ENCODE measurements at places on chromosomes 2 and 18.

GRCh38 chr2:36356298-36356989 lies 866 bp downstream of the CRIM1 start:
- peak; percentile 65 for DNase-seq

- DNase-seq = no peak
Measured at GRCh38 chr18:12362473-12363174, 14.4 kb downstream of the AFG3L2 start.

- no peak for DNase-seq
Measured at GRCh38 chr18:50674307-50674980, 114.6 kb downstream of the MAPK4 start.

DNA sequence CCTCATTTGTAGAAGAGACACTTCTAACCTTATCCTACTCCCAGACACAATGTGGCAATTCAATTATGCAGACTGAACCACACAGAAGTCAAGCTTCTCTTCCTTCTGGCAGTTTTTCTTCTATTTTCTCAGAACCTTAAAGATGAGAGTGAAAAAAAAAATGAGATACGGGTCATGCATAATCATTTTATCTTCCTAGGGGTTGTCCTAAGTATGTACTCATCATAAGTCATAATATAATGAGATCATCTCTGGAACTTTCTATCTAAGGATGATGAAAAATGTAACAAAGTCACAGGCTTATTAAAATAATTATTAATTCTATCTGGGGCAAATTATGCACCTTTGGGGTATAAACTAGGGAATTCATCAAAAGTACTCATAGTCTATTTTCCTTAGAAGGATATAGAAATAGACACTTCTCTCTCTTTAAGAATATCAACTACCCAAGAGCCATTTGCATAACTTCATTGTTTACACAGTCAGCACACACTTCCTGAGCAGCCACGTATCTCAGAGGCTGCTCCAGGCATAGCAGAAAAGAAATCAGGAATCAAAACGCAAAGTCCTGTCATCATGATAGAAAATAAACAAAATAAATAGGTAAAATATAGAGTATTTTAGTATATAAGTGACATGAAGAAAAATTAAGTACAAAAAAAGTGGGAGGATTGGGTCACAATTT lies 345.9 kb upstream of the SPHKAP start:
- no peak for DNase-seq

DNA sequence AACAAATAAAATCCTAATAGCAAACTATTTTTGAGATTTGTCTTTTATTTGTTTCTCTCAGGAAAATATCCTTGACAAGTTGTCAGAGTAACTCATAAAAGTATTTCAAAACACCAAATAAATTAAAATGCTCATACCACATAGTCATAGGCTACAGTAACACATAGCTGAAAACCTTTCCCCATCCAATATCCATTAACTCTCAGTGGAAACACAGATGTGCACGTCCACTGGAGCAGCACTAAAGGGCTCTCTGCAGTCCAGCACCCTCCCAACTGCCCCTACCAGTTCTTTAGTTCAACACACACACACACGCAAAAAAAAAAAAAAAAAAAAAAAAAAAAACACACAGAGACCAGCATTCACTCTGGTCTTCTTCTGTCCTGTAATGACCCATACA lies 879 bp upstream of the XDH start:
- no peak for DNase-seq

GRCh38 chr2:20737505-20737904 lies 70.6 kb downstream of the GDF7 start:
- DNase-seq = no peak

DNA sequence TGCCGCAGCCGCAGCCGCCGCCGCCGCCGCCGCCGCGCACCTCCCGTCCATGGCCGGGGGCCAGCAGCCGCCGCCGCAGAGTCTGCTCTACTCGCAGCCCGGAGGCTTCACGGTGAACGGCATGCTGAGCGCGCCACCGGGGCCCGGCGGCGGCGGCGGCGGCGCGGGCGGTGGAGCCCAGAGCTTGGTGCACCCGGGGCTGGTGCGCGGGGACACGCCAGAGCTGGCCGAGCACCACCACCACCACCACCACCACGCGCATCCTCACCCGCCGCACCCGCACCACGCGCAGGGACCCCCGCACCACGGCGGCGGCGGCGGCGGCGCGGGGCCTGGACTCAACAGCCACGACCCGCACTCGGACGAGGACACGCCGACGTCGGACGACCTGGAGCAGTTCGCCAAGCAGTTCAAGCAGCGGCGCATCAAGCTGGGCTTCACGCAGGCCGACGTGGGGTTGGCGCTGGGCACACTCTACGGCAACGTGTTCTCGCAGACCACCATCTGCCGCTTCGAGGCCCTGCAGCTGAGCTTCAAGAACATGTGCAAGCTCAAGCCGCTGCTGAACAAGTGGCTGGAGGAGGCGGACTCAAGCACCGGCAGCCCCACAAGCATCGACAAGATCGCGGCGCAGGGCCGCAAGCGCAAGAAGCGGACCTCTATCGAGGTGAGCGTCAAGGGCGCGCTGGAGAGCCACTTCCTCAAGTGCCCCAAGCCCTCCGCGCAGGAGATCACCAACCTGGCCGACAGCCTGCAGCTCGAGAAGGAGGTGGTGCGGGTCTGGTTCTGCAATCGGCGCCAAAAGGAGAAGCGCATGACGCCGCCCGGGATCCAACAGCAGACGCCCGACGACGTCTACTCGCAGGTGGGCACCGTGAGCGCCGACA lies 2.4 kb downstream of the POU3F3 start:
- DNase-seq = peak; percentile 18

DNA sequence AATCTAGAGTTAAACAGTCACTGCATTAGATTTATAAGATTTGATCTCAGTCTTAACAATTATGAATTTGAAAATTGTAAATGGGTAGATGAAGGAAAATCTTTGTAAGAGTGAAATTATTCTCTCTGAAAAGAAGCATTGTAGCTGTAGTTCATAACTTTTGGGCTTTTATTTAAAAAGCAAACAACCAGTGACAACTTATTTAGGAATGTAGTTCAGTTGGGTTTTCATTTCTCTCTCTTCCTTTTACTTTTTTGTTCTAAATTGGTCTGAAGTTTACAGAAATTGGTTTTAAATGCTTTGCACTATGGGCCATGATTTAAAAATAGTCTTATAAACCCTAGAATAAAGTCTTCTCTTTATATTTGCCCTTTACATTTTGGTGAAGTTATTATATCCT lies 296.6 kb downstream of the GULP1 start:
- DNase-seq = no peak

DNA sequence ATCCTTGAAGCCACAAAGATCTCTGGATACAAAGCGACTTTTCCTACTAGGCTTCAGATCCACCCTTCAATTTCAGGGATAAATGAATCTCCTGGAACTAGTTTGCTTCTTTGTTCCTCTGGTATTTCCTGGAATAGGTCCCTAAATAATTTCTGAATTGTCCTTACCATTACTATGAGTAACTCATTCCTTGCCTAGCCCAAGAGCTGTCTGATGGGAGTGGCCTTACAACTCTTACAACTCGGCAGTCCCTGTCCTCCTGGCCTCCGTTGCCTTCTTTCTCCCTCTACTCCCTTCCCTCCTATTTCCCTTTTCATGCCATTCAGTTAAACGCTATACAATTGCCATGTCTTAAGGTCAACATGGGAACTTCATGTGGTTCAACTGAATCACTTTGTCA lies 98.2 kb upstream of the FHL2 start:
- no peak for DNase-seq

- DNase-seq = no peak
Measured at GRCh38 chr2:2735041-2735440, 404.0 kb upstream of the MYT1L start.

- no peak for DNase-seq
Measured at GRCh38 chr2:28000287-28000686, 109.8 kb downstream of the BABAM2 start.

DNA sequence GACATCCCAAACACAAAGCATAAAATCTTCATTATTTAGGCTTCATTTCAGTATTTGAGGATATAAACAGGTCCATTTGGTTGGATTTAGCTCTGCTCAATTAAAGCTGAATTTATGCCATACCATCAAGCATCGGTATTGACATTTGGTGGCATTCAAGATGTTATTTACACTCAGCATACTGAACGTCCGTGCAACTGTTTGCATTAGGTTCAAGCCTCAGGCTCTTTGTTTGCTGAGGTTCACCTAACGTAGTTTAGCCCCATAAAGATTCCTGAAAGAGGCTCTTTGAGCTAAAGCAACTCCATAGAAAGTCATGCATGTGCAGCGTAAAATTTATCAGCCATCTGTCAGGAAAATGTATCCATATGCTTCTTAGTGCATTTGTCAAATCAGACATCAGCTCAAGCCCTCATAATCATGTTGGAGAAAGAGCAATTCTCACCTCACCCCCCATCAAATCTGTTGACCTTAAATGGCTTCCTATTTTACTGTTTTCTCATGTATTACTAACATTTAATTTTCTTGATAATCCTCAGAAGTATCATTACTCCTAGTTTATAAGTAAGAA lies 366.9 kb downstream of the EPHA4 start:
- no peak for DNase-seq

GRCh38 chr2:12127638-12128037 lies 381.2 kb downstream of the LPIN1 start:
- DNase-seq = no peak

- no peak for DNase-seq
Measured at GRCh38 chr2:38653715-38654527, 12.0 kb upstream of the GALM start.

DNA sequence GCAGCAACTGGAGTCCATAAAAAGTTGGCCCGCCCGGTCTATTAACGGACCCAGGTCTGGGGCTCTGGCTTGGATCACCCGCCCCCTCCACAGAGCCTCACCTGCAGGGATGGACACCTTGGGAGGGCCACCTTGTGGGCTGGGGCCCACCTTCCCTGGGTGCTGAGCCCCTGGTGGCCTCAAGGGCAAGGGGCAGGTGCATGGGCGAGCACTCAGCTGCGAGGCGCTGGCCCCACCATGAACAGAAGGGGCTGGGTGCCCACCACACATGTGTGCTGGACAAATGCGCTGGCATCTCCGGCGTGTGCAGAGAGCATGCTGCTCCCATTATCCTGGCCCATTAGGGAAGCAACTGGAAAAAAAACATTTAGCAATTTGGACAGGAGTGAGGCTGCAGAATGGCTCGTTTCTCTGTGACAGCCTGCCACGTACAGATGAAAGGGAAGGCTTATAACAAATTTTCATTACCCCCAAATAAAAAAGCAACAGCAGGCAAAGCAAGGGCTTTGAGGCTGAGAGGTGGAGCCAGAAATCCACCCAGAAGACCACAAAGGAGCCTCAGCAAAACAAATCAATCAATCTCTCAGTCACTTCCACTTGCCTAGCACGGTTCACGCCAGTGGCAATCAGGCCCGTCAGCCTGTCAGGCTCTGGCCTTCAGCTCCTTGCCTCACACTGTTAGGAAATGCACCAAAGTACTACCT lies 253.1 kb upstream of the ZNF521 start:
- no peak for DNase-seq

DNA sequence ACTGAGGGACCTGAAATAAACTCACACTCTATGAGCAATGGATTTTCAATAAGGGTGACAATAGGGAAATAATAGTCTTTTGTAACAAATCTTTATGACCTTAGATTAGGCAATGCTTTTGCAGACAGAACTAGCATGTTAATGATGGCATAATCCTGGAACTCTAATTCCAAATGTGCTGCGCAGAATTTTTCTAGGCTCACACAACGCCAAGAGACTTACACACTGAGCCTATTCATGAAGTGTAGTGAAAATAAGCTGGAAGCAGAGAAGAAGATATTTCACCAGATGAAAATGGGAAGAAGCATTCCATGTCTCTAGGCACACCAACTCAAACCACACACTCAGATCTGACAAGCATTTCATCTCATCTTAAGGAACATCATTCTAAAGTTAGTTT lies 178.5 kb downstream of the L3MBTL4 start:
- no peak for DNase-seq

DNA sequence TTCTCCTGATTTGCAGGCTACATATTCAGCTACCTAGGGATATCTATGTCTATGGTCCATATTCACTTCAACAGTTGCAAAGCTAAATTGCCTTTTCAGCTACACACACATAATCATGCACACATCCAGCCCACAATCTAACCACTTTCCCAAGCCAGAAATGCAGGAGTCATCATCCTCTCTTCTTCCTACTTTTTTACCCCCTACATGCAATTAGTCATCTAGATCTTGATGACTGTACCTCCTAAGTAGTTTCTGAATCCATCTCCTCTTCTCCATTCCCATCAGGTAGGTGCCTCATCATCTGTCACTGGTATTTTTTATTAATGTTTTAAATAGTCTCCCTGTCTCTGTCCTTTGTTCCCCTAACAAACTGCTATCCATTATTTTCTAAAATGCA lies 23.7 kb upstream of the SPRED2 start:
- DNase-seq = no peak

GRCh38 chr2:130874512-130874911 lies 37.8 kb downstream of the ARHGEF4 start:
- no peak for DNase-seq

GRCh38 chr2:151508519-151508918 lies 98.8 kb downstream of the RIF1 start:
- no peak for DNase-seq

DNA sequence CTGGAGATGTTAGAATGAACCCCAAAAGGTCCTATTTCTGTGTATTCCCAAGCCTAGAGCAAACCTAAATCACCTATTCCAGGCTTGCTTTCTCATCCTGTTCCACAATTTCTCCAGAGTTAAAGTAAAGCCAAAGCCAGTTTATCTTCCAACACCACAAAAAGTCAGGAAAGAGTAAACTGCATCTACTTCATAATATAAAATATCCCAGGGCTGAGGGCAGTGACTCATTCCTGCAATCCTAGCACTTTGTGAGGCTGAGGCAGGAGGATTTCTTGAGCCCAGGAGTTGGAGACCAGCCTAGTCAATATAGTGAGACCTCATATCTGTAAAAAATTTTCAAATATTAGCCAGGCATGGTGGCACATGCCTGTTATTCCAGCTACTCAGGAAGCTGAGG lies 241.4 kb downstream of the CDH20 start:
- no peak for DNase-seq

DNA sequence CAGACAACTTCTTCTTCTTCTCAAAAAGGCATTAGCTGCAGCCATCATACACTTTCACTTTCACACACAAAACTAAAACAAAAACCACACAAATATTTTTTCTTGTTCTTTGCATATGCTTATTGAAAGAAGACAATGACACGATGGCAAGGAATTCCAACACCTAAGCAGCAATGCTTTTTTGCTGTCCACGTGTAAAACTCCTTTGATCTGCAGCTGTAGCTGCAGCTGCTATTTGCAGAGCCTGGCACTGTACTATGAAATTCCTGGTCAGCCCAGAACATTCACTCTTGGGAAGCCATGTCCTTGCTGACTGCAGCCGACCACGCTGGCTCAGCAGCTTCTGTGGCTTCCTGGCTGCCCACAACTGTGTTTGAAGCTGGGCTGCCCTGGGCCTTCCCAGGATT lies 316.2 kb downstream of the CDH2 start:
- DNase-seq = peak; percentile 62

DNA sequence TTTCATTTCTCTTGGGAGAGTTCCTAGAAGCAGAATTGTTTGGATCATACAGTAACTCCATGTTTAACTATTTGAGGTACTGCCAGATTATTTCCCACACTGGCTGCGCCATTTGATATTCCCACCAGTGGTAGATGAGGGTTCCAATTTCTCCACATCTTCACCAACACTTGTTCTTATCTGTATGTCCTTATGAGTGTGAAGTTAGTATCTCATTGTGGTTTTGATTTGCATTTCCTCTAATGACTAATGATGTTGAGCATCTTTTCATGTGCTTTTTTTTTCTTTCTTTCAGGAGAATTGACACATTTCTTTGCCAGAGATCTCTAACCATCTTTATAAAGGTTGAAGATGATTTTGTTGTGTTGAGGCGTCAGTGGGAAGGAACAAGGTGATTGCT lies 4.1 kb upstream of the MGAT5 start:
- DNase-seq = no peak
